Stimulated activated CD4-positive, alpha-beta T cell treated with anti-CD3 and anti-CD28 coated beads, Interleukin-4, amount 100 ng/mL, for 1 hour (primary cell): ENCODE measurements at places on chromosomes 1 and 21.

- no peak for DNase-seq
These were observed 90.1 kb downstream of the ZSWIM5 start for GRCh38 chr1:45116340-45116739.

GRCh38 chr1:16275591-16275990, 38.6 kb upstream of the CPLANE2 start:
- DNase-seq, result no peak

DNA sequence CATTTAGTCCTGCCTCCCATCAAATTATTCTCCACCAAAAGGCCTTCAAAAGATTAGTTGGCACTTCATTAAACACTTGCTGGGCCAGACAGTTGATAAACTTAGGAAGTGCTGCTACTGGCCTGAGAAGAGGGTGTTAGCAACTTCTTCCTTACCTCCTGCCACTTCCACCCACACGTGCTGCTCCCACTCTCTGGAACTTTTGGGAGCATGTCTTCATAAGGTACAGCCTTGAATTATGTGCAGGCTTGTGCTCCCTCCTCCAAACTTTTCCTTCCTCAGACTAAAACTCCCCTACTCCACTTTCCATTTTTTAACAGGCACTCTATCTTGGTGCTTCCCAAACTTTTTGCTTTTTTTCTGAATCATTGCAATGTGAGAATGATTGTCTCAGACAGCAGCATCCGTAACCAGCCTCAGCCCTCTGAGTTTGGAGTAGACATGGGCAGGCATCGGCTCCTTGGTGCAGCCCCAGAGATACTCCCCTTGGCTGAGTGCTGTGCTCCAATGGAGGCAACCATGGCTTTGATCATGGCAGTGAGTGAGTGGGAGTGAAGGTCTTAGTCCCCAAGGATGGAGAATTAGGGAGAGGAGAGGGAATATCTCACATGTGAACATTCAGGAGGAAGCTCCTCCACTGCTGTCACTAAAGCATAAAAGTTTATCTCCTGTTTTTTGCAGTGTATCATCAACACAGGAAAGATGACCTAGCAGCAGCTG, 8.7 kb upstream of the LELP1 start:
- no peak for DNase-seq

- no peak for DNase-seq
These were observed 9.7 kb upstream of the OR2M3 start for GRCh38 chr1:248187363-248187762.

DNA sequence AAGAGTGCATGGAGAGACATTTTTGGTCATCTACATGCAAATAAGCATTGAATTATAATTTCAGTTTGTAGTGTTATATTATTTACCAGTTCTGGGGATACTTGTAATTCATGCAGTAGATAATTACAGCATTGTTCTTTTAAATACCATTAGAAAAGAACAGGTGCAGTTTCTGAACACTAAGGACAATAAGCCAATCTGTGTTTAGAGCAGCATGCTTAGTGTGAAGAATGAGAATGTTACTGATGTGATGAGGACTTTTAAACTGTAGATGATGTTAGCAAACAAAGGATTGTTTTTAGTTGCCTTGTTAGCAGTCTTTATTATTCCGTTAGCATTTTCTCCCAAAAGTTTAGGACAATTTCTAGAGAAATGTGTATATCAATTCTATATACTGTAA, 348.3 kb downstream of the BRINP3 start:
- no peak for DNase-seq

- DNase-seq, result no peak
These were observed 315.6 kb downstream of the NFIA start for GRCh38 chr1:61397935-61398334.

DNA sequence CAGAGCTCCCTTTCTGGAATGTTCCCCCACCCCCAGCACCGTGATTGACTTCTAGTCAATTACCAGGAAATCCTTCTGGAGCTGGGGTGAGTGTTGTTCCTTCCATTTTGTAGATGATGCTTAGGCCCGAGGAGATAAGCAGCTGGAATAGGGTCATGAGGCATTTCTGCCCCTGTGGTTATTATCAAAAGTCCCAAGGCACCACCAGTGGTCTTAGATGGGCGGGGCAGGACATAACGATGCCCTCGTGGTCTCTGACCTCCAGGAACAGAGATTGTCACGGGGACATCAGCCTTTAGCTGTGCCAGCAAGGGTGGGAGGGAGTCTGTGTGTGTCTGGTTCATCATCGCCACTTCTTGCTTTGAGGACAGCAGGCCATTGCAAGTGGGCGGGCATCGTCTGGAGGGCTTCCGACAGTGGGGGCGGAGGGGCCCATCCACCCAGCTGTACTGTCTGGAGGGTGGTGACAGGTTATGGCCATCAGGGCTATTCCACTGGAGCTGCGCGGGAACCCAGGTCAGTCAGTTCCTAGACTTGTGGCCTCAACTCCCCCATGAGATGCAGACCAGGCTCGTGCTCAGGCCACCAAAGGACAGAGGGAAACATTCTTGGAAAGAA, 22.6 kb downstream of the TNFRSF8 start:
- no peak for DNase-seq

- DNase-seq, result peak; percentile 59
These were observed 55.7 kb upstream of the ETV3 start for GRCh38 chr1:157193702-157194391.

- no peak for DNase-seq
These were observed 34.7 kb upstream of the L1TD1 start for GRCh38 chr1:62159940-62160348.

DNA sequence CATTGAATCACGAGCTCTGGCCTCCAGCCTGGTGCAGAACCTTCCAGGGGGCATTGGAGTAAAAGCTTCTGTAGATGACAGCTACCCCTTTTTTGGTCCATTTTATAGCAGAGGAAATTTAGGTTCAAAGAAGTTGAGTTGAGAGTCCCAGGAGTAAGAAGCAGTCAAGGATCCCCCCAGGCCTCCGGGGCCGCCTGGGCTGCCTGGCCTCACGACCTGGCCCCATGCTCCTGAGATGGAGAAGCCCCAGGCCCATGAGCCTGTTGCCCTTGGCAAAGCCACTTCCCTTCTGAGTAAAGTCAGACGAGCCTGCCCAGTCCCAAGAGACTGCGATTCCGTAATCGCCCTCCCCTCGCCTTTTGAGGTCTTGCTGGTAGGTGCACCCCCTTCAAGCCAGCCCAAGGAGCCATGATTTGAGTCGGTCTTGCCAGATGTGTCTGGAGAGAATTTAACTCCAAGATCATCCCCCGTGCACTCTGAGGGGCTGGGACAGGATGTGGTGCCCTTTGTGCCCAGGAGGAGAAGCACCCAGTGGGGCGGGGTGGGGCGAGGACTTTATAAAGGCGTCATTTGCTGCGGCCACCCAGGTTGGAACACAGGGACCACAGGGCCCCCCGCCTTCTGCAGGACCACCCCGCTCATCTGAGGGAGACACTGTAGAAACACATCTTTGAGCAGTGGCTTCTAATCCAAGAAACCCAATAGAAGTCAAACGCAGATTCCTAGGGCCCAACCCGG, 30.1 kb downstream of the PDE9A start:
- peak; percentile 12 for DNase-seq
